ENCODE measurements at places on chromosomes 6 and 20.

GRCh38 chr6:136486357-136486756, 63.9 kb downstream of the MAP7 start:
- DNase-seq: no peak

DNA sequence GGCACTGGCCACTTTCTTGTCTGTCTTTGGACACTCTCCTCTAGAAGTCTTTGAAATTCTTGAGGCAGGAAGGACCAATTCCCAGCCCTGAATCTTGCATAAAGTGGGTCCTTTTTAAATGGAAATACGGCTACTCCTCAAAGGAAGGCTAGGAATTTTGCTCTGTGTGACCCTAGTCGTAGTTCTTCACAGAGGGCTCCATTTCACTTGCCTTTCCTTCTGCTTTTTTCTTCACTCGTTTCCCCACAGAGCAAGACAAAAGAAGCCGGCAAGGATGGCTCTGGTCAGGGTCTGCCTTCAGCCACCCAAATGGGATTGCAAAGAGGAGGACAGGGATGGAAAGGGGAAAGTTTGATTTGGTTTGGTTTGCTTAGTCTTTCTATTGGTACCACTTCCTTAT, 25.8 kb downstream of the HLA-E start:
- DNase-seq: no peak

DNA sequence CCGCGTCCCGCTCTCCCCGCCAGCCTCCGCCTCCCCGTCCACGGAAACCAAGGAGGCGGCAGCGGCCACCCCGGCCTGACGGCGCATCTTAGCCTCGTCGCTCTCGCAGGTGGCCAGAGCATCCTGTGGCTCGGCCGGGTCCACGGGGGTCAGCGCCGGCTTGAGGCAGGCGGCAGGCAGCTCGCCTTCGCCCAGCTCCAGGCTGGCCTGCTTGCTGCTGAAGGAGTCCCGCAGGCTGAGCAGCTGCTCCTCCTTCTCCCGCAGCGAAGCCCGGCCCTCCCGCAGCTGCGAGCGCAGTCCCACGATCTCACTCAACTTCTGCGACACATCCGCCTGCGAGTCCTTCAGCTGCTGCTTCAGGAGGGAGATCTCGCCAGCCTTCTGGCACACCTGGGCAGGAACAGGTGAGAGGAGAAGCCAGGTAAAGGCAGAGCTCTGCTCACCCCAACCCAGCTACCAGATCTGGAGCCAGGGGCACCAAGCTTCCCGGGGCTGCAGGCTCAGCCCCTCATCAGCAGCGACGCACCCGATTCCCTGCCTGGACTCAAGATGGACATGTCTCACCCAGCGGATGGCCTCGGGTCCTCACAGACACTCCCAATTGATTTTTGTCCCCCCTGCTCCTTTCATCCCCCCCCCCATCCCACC, 5.2 kb upstream of the FASTKD5 start:
- DNase-seq: no peak

GRCh38 chr6:30749554-30750378, 5.4 kb upstream of the IER3 start:
- no peak for DNase-seq

- DNase-seq: no peak
Observed at GRCh38 chr20:43993560-43993959, 78.9 kb downstream of the TOX2 start.

DNA sequence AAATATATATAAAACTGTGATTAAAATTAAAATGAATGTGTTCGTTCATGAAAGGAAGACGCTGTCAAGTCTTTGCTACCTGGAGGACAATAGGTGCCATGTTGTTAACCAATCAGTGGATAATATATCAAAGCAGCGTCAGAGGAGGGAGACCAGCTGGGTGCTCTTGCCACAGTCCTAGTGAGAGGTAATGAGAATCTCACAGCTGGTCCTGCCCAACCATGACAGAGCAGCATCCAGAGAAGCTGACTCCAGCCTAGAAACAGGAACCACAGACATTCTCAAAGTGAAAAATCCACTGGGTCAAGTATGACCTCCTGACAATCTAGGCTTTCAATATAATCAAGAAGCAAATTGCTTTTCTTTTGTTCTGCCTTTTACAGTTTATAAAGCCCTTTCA, 94.5 kb upstream of the LRFN2 start:
- no peak for DNase-seq

GRCh38 chr20:36394340-36394965, 88.3 kb downstream of the DLGAP4 start:
- DNase-seq: no peak

GRCh38 chr6:44028789-44029310, 98.4 kb downstream of the MRPL14 start:
- DNase-seq: no peak

DNA sequence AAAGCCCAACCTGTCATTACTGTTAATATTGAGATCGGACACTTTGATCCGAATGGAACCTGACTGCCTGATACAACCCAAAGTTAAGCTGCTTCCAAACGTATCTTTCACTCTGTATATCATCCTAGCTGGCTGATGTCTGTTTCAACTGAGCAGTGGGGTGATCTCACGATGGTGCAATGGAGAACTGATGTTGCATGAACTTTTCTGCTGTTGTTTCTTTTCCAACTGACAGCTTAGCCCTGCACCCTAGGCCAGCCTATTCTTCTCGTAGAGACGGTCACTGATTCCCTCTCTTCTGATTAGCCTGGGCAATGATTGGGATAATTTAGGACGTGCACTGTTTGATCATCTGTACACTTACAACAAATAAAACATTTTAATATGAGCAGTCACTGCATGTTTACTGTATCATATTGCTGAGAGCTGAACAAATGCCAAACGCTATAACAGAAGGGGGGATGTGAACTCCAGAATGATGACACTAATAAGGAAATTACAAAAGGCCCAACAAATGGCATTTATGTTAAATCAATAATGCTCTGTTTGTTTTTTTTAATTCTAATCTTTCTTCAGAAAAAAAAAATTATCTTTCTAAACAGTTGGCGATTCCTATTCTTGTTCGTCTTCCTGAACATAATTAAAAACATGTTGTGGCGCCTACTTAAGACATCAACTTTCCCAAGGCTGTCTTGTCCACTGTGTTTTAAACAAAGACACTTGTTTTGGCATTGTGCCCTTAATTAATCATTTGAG, 184.8 kb downstream of the ZNF217 start:
- DNase-seq: no peak

DNA sequence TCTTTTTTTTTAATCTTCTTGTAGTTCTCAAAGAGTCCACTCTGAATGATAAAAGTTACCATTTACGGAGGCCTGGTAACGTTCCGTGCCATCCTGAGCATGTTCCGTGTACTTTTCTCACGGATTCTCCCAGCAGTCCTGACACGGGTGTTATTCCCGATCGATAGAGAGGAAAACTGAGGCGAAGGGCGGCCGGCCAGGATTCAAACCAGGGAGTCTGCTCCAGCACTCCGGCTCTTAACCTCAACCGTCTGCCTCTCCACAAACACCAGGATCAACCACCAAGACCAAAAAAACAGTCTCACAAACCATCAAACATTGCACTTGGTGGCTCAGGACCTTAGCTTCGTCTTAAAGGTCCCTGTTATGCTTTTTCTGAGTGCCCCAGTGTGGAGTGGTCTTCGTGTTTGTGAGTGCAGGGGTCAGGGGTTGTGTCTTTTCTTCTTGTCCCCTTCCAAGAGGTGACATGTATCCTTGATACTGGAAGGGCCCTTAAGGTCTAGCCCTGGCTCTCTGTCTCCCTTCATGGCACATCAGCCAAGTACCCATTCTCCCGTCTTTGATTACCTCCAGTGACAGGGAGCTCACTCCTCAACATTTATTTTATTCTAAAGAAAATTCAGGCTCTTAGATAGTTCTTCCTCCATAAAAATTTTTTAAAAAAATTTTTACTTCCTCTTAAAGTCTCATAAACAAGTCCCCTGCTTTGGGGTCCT, 35.1 kb downstream of the SRC start:
- no peak for DNase-seq

DNA sequence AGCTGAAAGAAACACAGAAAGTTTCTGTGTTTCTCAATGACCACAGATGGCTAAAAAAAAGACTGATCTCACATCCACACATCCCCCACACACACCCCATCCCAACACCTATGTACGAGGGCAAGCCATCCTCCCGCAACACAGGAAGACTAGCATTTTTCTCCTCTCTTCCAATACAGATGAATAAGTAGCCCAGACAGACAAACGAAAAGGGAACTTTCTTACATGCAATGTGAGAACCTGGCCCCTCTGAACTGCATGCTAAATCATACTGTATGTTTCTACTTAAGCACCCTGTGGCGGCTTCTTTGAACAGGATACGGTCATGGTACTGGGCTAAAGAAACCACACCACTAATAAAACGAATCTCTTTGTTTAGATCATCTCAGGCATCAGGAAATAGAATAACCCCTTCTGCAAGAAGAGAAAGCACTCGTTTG, 116.2 kb downstream of the GMDS start:
- DNase-seq: no peak

GRCh38 chr20:4490606-4491280, 231.0 kb upstream of the PRND start:
- DNase-seq: no peak

DNA sequence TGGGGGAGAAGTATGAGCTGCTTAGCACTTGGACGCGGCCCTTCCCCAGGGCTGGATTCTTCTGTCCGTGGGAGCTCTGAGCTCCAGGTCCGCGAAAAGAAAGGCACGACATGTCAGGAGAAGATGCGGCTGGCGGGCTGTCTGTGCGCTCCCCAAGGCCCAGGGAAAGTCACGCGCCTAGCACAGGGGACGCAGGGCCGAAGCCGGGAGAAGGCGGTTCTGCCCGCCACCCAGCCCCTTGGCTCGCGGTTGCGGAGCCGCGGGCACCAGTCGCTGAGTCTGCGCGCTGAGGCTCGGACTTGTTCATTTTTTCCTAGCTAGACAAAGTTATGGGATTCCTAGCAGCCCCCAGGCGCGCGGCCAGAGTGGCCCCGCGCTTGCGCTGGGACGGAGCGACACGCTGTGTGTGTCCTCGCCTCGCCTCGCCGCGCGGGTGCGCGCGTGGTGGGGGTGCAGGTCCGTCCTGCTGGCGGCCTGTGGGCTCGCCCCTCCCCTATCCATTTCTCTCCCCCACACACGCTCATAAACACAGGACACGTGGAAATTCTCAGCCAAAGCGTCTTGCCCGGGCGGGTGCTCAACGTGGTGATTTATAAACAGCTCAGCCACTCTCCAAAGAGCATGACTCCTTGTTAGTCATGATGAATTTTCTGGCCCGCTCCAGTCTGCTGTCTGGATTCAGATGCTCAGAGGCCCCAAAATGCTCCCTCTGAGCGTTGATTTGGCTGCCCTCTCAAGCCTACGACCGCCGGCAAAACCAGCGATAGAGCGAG, 1.9 kb upstream of the POU3F2 start:
- DNase-seq: peak; percentile 51

GRCh38 chr6:158879180-158879579, 60.0 kb upstream of the EZR start:
- DNase-seq: no peak

- peak; percentile 74 for DNase-seq
Observed at GRCh38 chr20:45044084-45044573, 56.8 kb downstream of the KCNS1 start.

GRCh38 chr20:37988306-37988954, 44.8 kb downstream of the TTI1 start:
- no peak for DNase-seq

DNA sequence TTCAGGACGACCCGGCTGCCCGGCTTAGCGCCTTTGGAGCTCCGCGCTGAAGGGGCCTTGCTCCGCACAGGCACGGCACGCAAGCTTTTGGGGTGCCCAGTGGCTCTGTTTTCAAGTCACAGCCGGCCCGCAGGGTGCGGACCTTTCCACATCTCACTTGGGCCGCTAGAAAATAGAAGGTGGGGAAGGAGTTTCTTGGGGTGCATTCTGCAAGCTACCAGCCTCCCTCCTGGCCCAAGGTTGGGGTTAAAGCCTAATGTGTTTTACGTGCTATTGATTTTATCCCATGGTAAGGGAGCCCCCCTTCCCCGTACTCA, 561 bp downstream of the KAT14 start:
- no peak for DNase-seq

DNA sequence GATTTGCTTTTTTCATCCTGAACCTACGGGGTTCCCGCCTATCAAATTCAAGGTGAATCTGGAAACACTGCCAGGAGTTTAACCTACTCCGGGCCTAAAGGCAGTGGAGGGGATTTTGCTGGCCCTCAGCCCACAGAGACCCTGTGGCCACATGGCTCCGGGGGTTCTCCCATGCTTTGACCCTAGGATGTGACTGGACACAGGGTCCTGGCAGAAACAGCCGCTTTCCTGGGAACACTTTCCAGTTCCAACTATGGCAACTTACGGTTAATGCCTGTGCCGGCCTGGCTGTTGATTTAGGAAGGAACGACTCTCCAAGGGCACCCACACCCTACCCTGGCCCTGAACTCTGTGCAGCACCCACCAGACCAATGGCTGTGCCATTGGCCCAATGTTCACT, 141.7 kb upstream of the RPS6KA2 start:
- DNase-seq: no peak

- no peak for DNase-seq
Observed at GRCh38 chr20:23142162-23143050, 56.3 kb upstream of the CD93 start.

DNA sequence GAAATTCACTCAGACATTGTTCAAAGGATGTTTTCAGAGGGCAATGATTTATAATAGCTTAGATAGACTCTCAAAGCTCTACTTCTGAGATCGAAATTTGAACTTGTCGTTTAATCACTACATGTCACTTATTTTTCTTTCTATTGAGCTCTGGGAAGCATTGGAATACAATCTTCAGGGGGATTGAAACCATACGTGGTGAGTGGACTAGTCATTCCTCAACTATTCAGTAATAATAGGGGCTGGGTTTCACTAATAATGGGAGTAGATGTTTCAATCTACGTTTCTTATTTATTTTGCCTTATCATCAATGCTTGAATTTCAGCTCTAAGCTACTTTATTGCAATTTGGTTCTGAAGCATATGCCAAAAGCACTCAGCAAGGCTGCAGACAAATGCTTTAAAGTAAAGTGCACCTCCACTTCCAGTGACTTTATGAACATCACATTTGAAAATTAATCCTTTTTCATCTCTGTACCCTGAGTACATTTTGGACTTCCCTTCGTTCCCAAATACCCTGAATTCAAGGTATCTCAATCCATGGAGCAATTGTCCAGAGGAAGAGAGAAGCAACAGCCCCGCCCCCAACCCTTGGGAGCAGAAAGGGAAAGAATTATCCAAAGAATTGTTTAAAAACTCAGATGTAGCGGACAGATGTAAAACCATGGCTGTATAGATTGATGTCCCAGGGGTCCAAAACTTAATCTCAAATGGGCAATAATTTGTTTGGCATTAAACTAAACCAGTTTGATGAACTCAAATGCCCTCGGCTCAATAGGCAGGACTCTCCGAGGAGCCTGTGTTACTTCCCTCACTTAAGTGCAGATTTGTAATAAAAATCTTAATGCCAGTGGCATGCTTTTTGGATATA, 68.1 kb downstream of the HFE start:
- DNase-seq: peak; percentile 38

- DNase-seq: no peak
Observed at GRCh38 chr6:36999061-36999750, 6.2 kb upstream of the FGD2 start.

DNA sequence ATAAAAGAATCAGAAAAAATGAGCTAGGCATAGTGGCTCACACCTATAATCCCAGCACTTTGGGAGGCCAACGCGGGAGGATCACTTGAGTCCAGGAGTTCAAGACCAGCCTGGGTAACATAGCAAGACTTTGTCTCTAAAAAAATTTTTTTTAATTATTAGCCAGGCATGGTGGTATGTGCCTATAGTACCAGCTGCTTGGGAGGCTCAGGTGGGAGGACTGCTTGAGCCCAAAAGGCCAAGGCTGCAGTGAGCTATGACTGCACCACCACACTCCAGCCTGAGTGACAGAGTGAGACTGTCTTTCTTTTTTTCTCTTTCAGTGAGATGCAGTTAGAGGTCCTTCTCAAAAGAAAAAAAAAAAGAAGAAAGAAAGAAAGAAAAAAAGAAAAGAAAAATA, 8.5 kb upstream of the SNRPC start:
- DNase-seq: no peak

Data from COR-L47 (cell line).